ENCODE measurements at places on chromosomes 13 and 19. TPM values are rescaled to one million over a fixed set of nuclear protein-coding genes. Genes with fewer than 3 reads are reported as not detected.

FOXA3 gene
- total RNA-seq = 0.93 TPM

FGF22 gene
- total RNA-seq = 0.87 TPM

RASAL3 gene
- total RNA-seq = not detected

MLNR gene
- total RNA-seq = 0.76 TPM
